ENCODE measurements at places on chromosomes 3 and 15.

- no peak for DNase-seq
These were observed 648.1 kb downstream of the NTRK3 start for GRCh38 chr15:87608238-87609028.

DNA sequence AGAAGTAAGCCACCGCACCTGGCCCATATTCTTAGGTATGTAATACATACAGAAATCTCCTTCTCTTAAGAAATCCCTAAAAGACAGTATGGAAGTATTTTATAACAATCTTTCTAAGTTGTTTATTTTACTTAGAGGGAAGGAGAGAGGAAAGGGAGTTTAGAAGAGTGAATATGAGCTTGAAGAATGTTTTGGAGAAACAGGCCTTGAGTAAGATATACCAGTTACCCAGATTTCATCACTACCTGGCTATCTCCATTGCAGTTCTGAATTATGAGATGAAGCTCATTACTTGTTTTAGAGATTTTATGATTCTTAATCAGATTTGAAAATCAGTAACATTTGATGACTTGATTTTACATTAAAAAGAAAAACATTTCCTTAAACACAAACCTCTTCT is 71.9 kb downstream of the DCUN1D1 start:
- no peak for DNase-seq

- no peak for DNase-seq
These were observed 59.4 kb downstream of the PEX5L start for GRCh38 chr3:179977356-179977755.

DNA sequence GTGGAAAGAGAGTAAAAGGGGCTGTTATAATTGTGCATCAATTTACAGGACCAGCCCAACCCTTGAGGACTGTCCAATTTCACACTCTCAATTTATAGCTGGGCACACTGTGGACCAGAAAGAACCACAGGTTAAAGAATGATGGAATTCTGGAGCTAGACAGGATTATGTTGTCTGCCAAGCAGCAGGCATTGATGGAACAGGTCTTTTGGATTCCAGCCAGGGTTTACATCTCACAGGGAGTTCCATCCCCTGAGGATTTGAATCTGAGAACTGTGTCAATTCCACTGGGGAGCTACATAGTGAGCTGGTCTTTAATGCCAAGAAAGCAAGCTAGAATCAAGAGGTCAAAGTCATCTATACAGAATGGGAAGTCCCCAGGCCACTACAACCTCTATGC is 389.5 kb upstream of the WNT5A start:
- DNase-seq: no peak
